ENCODE measurements at places on chromosomes 4 and X.

DNA sequence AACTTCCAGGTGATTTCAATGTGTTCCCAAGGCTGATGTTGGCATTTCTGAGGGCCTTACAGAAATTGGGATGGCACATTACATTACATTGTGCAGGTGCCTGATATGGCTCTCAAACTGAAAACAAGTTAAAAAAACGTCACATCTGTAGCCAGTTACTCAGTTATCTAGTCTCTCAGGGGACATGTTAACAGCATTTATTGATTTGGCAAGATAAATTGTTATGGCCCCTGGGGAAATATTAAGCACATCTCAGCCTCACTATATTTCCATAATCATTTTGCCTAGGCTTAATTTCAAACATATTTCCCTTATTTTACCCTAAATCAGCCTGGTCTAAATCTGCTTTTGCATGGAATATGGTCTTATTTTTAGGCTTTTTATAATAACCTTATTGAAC, 290.0 kb downstream of the IL15 start:
- no peak for DNase-seq

DNA sequence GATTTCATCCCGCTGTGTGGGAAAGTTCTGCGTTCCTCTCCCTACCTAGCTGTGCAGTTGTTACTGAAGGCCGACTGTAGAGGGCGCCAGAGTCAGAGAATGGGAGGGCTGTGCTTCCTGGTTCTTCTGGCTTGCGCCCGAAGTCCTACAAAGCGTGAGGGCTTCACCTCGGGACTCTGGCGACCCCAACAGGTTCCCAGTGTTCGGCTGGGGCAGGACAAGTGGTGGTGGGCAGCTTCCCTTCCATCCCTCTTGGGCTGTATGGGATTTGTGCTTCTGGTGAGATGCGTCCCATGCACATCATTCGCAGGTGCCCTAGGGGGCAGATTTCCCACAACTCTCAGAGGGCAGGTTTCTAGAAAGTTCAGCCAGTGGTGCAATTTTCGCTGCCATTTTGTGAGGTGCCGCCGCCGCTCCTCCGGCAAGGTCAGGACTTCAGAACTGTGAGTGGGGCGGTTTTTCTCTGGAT, 27.3 kb downstream of the CT45A1 start:
- DNase-seq = peak; percentile 64

DNA sequence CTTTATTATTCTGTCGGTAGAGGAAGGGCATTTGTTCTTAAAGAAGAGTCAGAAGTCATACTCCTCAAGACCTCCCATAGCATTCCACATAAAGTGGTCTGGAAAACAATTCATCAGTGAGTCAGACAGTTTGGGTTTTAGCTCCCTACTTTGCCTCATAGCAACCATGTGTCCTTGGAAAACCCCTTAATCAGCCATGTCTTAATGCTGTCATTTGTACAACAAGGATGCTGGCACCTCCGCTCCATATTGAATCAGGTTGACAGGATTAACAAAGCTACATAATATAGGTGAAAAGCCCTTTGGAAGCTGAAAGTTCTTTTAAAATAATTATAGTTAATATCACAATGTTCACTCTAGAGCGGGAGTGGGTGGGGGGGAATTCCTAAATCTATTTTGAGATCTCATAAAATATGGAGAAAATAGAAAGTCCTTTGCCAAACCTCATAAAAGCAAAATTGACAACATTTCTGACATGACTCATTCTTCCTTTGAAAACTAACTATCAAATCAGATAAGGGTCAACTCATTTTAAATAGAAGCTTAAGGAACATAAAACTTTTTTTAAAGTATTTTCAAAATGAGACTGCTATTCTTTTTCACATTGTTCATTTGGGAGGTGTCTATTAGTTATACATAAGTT, 37.3 kb upstream of the GUCY1A1 start:
- no peak for DNase-seq

DNA sequence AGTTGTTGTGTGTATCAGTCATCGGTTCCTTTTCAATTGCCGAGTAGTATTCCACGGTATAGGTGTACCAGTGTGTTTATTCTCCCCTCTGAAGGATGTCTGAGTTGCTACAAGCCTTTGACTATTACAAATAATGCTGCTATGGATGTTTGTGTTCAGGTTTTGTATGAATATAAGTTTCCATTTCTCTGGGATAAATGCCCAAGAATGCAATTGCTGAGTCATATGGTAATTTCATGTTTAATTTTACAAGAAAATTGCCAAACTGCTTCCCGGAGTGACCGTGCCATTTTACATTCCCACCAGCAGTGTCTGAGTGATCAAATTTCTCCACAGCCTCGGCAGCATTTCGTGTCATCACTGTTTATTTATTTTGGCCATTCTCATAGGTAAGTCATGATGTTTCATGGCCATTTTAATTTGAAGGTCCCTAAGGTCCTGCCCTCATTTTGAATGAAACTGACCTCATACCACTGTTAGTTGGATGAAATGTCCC, 73.9 kb downstream of the IRF2 start:
- DNase-seq = no peak

GRCh38 chr4:74376888-74377483, 12.0 kb downstream of the EREG start:
- DNase-seq = peak; percentile 64

DNA sequence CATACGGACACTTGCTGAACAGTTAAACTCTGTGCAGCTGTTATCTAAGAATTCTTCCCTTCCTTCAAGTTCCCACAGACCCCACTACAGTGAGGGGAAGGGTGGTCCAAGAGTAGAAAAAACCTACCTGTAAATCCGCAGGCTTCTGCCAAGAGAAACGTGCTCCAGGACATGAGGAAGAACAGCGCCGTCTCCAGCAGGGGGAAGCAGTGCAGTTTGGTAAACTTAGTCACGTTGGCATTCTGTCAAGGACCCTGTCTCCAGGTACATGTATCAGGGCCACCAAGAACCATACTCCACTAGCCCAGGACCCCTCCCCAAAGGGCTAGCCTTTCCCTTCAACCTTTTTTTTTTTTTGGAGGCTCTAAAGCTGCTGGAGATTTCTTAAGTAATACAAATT, 79.9 kb downstream of the CHST7 start:
- no peak for DNase-seq

GRCh38 chr4:134687646-134688628, 486.3 kb upstream of the PABPC4L start:
- DNase-seq = no peak

DNA sequence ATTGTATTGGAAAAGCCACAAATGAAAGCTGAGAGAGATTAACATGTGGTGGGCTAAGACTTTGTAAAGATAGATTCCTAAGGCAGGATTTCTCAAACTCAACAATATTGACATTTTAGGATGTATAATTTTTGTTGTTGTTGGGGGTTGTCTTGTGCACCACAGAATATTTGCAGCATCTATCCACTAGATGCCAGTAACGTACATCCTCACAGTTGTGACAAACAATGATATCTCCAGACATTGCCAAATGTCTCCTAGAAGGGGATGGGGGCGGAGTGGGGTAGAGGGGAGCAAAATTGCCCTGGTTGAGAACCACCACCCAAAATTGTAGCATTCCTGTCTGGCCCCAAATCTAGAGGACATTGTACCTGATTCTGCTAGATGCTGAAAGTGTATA, 14.7 kb upstream of the CBR4 start:
- DNase-seq = peak; percentile 27

DNA sequence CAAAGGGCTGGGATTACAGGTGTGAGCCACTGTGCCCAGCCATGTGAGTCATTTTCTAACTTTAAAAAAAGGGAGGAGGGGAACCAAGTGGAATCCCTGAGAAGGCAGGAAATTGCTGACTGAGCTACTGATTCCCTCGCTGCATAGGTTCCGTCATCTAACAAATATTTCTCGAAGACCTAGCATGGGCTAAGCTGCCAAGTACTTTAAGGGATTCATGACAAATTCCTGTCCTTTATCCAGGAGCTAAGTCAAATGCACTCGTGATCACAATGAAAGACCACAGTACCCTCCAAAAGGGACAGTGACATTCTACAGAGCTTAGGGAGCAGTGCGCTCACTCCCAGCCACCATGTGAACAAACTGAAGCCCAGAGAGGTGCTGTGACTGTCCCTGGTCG, 33.2 kb upstream of the MAN2B2 start:
- no peak for DNase-seq

DNA sequence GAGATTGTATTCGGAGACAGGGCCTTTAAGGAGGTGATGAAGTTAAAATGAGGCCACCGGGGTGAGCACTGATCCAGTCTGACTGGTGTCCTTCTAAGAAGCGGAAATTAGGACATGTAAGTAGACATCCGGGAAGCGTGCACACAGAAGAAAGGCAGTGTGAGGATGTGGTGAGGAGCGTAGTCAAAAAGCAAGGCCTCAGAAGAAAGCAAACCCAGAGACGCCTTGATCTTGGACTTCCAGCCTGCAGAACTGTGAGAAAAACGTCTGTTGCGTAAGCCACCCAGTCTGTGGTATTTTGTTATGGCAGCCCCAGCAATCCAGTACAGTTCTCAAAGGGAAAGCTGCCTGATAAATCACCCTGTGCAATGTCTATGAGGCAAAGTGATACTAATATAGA, 153.5 kb downstream of the KCNIP4 start:
- DNase-seq = no peak

- no peak for DNase-seq
Observed at GRCh38 chr4:7876201-7876875, 63.3 kb downstream of the AFAP1 start.

- DNase-seq = no peak
Observed at GRCh38 chrX:1159548-1159947, 52.9 kb downstream of the CRLF2 start.

GRCh38 chrX:154592505-154592904, 7.6 kb downstream of the CTAG1A start:
- no peak for DNase-seq

GRCh38 chr4:85522277-85522676, 47.3 kb downstream of the ARHGAP24 start:
- DNase-seq = no peak

DNA sequence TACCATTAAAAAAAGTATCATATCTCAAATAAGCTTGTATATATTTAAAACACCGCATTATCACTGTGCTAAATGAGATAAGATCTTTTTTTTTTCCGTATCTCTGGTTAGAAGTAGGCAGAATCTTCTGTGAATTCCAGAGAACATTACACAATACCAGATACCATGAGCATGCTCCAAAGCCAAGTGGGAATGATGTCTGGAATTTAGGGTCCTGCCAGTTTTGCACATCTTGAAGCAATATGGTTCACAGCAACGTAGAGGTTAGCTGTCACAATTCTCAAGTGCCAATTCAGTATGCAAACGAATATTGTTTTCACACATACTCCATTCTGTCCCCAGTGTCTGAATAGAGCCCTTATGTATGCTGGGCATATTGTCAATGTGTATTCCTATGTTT, 127.5 kb upstream of the NEIL3 start:
- no peak for DNase-seq

DNA sequence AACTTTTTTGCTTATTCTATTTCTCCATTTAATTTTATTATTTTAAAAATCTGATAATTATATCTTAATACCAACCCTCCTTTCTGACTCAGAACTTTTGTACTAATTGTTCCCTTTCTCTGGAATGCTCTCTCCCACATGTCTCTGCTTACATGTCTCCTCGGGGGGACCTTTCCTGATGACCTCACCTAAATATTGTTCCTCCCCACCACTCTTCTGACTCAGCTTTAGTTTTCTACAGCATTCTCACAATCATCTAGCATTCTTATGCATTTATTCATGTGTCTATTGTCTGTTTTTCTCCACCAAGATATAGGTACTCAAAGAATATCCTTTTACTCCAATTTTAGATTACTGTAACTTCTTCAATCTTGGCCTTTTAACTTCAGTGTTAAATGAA, 128.7 kb downstream of the MSL3 start:
- DNase-seq = no peak

- DNase-seq = peak; percentile 31
Observed at GRCh38 chr4:123244137-123244536, 152.5 kb upstream of the SPRY1 start.

GRCh38 chr4:52369649-52370048, 289.5 kb downstream of the USP46 start:
- no peak for DNase-seq

DNA sequence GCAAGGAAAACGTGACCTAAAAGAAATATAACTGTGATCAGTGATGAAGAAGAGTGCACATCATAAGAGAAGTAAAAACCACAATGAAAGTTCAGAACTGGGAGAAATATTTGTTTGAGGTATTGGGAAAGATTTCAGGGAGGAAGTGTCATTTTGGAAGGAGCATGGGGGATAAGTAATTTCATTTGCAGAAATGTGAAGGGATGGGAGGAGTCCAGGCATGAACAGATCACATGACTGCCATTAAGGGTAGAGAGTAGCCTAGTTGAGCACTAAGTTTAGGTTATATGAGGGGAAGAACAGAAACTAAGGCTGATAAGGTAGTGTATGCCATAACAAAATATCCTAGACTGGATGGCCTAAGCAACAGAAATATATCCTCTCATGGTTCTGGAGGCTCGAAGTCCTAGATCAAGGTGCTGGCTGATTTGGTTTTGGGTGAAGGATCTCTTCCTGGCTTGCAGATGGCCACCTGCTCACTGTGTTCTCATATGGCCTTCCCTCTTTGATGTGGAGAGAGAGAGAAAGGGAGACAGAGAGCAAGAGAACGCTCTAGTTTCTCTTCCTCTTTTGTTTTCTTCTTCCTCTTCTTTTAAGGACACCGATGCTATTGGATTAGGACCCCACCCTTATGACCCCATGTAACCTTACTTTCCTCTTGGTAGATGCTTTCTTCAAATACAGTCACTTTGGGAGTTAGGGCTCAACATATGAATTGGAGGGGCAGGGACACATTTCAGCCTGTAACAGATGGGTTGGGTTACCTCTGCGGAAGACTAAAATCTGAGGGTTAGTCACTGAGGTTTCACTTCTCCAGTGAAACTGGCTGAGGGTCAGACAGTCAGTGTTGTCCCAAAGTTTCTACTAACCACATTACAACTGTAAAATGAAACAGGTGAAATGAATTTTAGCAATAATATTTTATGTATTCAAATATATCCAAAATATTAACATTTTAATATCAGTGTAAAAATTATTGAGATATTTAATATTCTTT, 77.9 kb downstream of the EGF start:
- DNase-seq = peak; percentile 33

DNA sequence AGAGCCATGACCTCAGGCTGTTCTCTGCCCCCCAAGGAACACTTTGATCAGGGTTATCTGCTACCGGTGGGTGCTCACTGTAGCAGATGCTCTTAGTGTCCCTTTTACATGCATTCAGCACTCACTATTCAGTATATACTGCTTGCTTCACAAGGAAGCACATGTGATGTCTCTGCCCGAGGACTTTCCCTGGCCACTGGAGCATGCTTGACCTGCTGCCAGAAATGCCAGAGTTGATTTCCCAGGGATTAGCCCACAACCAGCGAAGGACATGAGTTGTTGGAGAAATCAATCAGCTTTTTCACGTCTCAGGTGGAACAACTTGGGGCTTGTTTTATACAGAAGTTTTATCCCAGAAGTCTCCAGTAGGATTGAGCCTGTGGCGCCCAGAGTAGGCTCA, 51.2 kb upstream of the RPS6KA3 start:
- no peak for DNase-seq

GRCh38 chrX:40104985-40105834, 7.5 kb upstream of the BCOR start:
- DNase-seq = no peak

DNA sequence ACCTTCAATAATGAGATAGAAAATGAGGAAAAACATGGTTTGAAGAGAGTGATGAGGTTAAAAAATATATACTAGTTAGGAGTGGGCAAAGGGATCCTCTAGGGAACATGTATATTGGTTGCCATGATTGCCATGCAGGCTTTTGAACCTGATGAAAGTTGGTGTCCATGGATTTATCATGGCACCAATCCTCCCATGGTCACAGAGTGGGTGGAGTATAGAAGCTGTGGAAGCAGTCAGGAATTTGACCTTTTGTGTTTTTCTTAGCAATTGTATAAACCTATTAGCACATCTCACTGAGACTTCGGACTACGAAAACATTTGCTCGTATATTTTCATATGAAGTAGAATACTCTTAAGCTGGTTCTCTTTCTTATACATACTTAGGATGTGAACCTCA, 30.9 kb upstream of the SYTL5 start:
- no peak for DNase-seq
